ENCODE measurements at places on chromosomes 1 and 21. TPM values are rescaled to one million over a fixed set of nuclear protein-coding genes. Genes with fewer than 3 reads are reported as not detected.

NR5A2 gene
- total RNA-seq, result not detected

HPCA gene
- total RNA-seq, result not detected

TFF2 gene
- not detected for total RNA-seq

TRABD2B gene
- total RNA-seq, result not detected

FAM89A gene
- 8.2 TPM for total RNA-seq

OLFML2B gene
- not detected for total RNA-seq

ATP6V1G3 gene
- total RNA-seq, result not detected

C1orf116 gene
- not detected for total RNA-seq

FAM110D gene
- total RNA-seq, result not detected

OR2W3 gene
- total RNA-seq, result not detected

TIAM1 gene
- 1.6 TPM for total RNA-seq

LRRC8C gene
- total RNA-seq, result 2.4 TPM

IGSF3 gene
- not detected for total RNA-seq

PRAMEF13 gene
- not detected for total RNA-seq

NHLH2 gene
- total RNA-seq, result not detected

SAMSN1 gene
- not detected for total RNA-seq

SPRR3 gene
- not detected for total RNA-seq

CFAP74 gene
- total RNA-seq, result not detected

BATF3 gene
- total RNA-seq, result 4.4 TPM

METTL18 gene
- 10.4 TPM for total RNA-seq

RAB7B gene
- total RNA-seq, result not detected

APOBEC4 gene
- not detected for total RNA-seq

DMRTA2 gene
- total RNA-seq, result 0.04 TPM

BGLAP gene
- total RNA-seq, result 0.48 TPM

PGLYRP4 gene
- total RNA-seq, result not detected
